Upper lobe of right lung (tissue), 1 donor: ENCODE measurements at places on chromosomes 5 and 9. TPM values are rescaled to one million over a fixed set of nuclear protein-coding genes. Genes with fewer than 3 reads are reported as not detected.
A peak's percentile ranks its signal among the peaks of the same experiment; 100 is the strongest.

- DNase-seq: no peak
These were observed 937 bp upstream of the SLC26A2 start for GRCh38 chr5:149959406-149960236.

Gene BTNL8
- 4.5 TPM for total RNA-seq

DNA sequence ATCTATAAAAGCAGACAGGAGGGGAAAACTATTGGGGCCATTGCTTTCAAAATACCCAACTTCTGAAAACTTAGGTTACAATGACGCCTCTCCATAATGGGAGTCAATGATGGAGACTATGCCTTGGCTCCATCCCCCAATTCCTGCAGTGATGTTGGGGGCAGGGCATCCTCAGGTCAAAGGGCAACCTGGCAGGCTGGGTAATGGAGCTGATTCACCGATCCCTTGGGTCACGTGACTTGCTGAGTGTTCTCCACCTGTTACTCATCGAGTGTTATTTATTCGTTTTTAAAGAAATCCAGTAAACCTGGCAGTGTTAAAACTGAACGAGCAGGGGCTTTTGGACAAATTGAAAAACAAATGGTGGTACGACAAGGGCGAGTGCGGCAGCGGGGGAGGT, 244.4 kb downstream of the FAM114A2 start:
- DNase-seq: no peak

- DNase-seq: no peak
These were observed 148.7 kb downstream of the OXCT1 start for GRCh38 chr5:41721516-41721915.

Gene KIF4B
- 0.17 TPM for total RNA-seq

Gene AIF1L
- 12.3 TPM for total RNA-seq

Gene GRIN3A
- total RNA-seq: 0.06 TPM

GRCh38 chr9:97384406-97385262, 27.3 kb upstream of the TDRD7 start:
- DNase-seq: no peak

DNA sequence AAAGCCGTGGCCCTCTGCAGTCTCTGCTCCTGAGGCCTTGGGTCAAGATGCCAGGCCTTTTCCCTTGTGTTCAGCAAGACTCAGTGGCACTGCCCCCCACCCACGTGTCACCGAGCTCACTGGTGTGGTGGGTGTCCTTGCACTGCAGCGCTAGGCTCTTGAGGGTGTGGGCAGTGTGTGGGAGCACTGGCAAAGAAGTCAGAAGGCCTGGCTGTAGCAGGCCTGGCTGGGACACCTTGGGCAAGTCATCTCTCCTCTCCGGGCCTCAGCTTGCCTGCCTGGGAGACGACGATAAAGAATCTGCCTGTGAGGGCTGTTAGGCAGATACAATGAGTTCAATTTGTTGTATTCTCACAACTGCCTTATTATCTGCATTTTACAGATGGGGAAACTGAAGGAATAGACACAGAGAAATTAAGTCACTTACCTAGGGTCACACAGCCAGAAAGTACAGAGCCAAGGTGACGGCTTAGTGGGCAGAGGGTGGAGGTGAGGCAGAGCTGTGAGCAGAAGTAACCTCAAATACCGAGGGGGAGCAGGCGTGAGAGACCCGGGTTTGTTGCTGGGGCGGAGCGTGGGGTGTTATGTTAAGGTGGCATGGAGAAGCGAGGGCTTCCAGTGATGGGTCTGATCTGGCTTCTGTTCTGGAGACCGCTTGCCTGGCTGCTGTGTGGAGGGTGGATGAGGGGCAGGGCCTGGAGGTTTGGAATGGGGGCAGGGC, 1.4 kb downstream of the TSPAN17 start:
- peak; percentile 53 for DNase-seq

Gene GARIN3
- total RNA-seq: not detected

GRCh38 chr9:16316911-16317817, 553.3 kb downstream of the BNC2 start:
- no peak for DNase-seq

GRCh38 chr9:110728058-110728457, 59.5 kb downstream of the MUSK start:
- no peak for DNase-seq

- DNase-seq: no peak
These were observed 79.6 kb downstream of the PDE4D start for GRCh38 chr5:59813761-59814536.

DNA sequence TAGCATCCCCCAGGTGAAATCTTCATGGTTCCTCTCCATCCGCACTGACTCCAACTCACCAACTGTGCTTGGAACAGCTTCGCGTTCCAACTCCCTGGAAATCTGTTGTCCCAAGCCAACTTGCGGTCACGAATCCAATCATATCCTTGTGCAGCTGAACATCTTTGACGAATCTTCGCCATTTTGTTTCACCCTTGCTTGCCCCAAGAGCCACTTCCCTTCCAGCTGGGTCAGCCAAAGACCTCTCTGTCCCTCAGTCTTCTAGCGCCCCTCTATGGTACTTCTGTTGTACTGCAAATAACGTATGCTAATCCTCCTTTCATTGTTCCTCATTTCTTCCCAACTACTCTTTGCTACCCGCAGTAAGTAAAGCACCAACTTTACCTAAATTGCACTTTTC, 61.0 kb upstream of the TARS1 start:
- no peak for DNase-seq

- no peak for DNase-seq
These were observed 5.9 kb upstream of the CFAP90 start for GRCh38 chr5:7856855-7857254.

Gene ABCA1
- 49.0 TPM for total RNA-seq

GRCh38 chr9:87734106-87734505, 8.2 kb downstream of the CTSL start:
- DNase-seq: no peak

Gene MED7
- total RNA-seq: 10.4 TPM

- DNase-seq: no peak
These were observed 146.8 kb upstream of the TBC1D2 start for GRCh38 chr9:98402019-98402840.

Gene FSTL4
- total RNA-seq: 0.67 TPM

Gene ZNF454
- 3.1 TPM for total RNA-seq

Gene RASGRF2
- 5.4 TPM for total RNA-seq

Gene PCDHA4
- total RNA-seq: 1.1 TPM

- DNase-seq: no peak
These were observed 190.0 kb downstream of the OLFM1 start for GRCh38 chr9:135277219-135278201.

DNA sequence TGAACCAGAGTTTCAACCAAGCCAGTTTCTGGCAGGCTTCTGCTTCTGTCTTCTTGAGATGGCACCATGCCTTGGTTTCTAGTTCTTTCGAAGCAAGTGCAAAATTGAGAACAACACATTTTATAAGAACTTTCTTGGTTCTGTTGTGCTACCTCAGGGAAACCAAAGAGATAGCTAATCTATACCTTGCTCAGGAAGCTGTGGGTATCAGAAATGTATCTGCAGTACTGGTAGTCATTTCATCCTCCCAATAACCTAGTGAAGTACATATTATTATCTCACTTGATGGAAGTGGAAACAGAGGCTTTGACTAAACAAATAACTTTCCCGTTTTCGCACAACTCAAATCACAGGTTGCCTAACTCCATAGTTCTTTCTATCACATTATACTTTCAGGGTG, 246.6 kb downstream of the ENC1 start:
- DNase-seq: no peak

DNA sequence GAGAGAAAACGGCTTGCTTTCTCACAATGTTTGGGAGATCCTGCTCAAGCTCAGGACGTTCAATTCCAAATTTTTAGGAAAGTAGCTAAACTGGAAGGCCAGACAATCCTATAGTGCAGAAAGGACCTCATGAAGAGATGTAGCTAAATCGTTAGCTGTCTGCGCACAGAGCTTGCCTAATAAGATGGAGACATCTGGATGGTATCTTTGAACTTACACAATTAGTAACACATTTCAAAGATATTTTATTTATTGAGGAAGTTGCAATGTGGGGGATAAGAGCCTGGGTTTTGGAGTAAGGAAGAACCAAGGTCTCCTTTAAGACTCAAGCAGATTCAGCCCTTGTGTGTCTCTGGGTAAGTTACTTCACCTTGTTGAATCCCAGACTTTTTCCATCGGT, 28.6 kb upstream of the RAB14 start:
- DNase-seq: no peak

- no peak for DNase-seq
These were observed 23.7 kb downstream of the RXRA start for GRCh38 chr9:134349936-134350335.

- DNase-seq: no peak
These were observed 907 bp upstream of the NR2F1 start for GRCh38 chr5:93582167-93582462.

DNA sequence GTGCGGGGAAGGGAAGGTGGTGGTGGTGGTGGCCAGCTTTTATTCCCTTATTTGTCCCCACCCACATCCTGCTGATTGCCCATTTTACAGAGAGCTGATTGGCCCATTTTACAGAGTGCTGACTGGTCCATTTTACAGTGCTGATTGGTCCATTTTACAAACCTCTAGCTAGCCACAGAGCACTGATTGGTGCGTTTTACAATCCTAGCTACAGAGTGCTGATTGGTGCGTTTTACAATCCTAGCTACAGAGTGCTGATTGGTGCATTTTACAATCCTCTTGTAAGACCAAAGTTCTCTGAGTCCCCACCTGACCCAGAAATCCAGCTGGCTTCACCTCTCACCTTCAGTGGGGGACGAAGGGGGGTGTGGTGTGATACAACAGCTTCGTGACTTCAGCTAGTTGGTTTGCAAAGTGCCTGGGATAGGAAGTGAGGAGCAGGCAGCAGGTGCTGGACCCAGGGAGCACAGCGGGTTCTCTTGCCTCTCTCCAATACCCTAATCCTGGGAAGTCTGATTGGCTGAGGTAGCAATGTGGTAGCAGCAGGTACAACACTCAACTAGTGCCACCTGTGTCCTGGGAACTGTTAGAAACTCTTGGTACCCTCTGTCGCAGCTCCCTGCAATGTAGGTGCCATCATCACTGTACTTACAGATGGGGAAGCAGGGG, 92.1 kb downstream of the BARX1 start:
- no peak for DNase-seq

- no peak for DNase-seq
These were observed 35.5 kb upstream of the CDKN2B start for GRCh38 chr9:22044583-22044982.

DNA sequence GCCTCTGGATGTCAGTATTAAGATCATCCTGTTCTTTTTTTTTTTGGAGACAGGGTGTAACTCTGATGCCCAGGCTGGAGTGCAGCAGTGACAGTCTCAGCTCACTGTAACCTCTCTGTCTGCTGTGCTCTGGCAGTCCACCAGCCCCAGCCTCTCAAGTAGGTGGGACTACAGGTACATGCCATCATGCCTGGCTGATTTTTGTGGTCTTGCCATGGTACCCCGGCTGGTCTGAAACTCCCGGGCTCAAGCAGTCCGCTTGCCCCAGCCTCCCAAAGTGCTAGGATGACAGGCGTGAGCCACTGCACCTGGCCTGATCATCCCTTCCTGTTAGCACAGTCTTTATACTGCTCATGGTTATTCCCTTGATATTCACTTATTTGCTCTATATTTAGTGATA, 3.5 kb downstream of the KDM4C start:
- no peak for DNase-seq

DNA sequence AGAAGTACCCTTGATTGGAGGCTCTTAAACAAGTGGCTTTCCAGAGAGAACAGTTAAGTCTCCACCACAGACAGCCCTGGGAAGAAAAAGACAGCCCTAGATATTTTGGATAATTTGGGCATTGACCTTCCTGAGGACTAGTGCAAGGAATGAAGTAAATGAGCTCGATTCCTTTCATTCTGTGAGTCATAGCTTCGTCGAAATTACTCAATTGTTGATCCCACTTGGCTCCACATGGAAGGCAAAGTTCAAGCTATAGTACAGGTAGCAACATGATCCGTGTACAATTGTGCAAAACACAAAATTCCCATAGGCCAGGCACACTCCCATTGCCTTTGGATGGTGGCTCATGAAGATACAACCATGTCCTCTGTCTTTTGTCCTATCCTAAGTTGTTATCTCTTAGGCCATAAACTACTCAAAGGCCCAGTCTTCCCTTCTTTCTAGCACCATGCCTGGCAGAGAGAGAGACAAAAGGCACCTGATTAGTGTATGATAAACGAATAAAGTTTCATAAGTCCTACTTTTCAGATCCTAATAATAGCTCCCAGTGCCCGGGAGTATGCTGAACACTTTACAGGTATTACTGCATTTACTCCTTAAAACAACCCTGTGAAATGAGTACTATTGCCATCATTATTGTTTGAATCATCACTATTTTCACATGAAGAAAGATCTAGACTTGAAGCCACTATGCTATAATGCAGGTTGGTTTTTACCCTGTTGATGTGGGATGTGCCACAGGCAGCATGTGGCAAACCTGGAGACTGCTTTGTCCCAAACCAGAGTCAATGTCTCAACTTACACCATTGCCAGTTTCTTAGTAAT, 116.7 kb upstream of the RANBP3L start:
- no peak for DNase-seq

DNA sequence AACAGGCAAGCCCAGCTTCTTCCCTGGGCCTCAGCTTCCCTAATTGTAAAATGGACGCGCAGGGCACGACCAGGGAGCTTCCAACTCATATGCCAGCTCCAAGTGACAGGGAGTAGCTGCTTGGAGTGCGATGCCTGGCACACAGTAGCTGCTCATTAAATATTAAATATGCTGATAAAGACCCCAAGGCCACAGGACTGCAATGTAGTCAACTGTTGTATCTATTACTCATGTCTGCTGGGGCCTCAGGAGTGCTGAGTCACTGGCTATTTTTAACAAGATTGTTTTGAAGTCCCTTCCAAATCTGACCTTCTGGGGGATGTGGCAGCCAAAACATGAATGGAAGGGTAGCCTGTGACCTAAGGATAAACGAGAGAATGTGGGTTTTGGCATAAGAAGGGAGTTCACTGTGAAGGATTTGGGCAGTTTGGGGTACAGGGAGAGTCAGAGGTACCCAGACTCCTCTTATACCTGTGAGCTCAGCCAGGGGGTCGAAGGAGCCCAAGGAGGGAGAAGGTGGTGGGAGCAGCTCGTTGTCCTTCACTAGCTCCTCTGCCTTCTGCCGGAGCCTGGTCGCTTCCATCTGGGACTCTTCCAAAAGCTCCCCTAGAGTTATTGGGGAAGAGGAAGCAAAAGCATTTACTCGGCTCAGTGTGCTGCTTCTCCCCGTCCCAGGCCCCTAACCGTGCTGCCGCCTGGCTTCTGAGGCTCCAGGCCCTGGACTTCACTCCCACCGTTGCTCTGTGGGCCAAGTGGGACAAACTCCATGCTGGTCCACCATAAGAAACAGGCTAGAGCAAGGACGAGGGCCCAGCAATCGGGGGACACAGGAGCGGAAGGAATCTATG, 17.5 kb downstream of the TNIP1 start:
- DNase-seq: no peak

Gene RLN2
- not detected for total RNA-seq

GRCh38 chr9:133643978-133644760, 8.0 kb downstream of the DBH start:
- no peak for DNase-seq

Gene INSL4
- total RNA-seq: not detected

Gene MAPKAP1
- total RNA-seq: 76.8 TPM

Gene GPR151
- not detected for total RNA-seq
